ENCODE measurements at places on chromosomes 6 and 20.
A peak's percentile ranks its signal among the peaks of the same experiment; 100 is the strongest.

DNA sequence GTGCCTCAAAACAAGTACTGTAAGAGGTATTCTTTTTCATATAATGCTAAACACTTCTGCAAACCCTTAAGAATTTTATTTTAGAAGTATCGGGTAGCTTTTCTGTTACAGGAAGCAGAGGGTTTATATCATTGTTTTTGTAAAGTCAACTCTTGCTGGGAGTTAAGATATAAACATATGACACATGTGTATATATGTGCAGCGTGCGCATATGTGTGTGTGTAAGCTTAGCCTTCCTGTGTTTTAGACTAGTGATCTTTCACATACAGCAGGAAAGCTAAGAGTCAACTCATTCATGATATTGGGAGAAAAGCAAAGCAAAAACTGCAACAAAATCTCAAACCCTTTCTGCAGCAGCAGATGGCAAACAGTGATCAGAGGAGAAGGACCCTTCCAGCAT is 102.4 kb downstream of the ARID1B start:
- no peak for DNase-seq
- H3K27ac ChIP-seq = no peak overlapping the region
- no peaks in the 10 kb centered on the region for H3K4me1 ChIP-seq
- no peaks in the 10 kb centered on the region for H3K36me3 ChIP-seq
- no peaks in the 10 kb centered on the region for H3K27me3 ChIP-seq

- H3K27ac ChIP-seq = no peak overlapping the region
- H3K4me1 ChIP-seq = no peaks in the 10 kb centered on the region
- peaks cover 3% of the 10 kb centered on the region for H3K27me3 ChIP-seq
- H3K4me3 ChIP-seq = no peak overlapping the region
- no peaks in the 10 kb centered on the region for H3K36me3 ChIP-seq
- DNase-seq = no peak
Measured at GRCh38 chr6:70370496-70370895, 42.8 kb upstream of the FAM135A start.

DNA sequence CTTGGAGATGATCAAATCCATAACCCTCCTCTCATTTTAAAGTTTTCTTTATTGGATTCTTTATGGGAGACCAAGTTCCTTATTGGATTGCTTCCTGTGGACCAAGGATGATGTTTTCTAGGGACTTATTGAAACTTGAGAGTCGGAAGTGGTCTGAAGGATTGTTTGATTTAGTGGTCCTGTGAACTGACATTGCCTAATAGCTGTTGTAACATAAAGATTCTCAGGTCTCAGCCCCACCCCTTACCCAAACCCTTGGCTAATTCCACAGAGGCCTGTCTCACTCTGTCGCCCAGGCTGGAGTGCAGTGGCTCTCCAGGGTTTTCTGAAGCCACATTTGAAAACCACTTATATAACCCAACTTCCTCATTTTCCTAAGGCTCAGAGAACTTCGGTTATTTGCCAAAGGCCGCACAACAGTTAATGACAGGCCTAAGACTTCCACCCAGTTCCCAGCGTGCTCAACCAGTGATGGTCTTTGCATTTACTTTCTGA is 77.0 kb downstream of the ATXN1 start:
- no peak overlapping the region for H3K27ac ChIP-seq
- no peak for DNase-seq
- H3K4me3 ChIP-seq = no peak overlapping the region
- no peaks in the 10 kb centered on the region for H3K27me3 ChIP-seq
- H3K4me1 ChIP-seq = peaks cover 3% of the 10 kb centered on the region
- H3K36me3 ChIP-seq = no peaks in the 10 kb centered on the region

DNA sequence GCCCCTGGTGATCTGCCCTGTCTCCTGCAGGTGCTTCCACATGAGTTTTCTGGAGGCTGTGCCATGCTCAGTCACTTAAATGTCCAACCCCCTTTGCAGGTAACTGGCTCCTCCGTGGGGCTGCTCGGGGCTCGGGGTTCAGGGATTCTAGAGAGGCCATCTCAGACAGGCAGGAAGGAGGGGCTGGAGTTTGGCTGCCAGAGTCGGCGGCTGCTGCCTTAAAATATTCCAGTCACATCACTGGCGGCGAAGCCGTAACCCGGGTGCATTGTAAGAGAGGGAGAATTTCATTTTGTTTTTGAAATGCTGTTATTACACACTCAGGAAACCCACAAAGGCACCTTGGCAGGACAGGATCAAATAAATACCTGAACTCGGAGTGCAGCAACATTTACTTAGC is 212.9 kb upstream of the PMEPA1 start:
- H3K27ac ChIP-seq = no peak overlapping the region
- H3K4me1 ChIP-seq = no peaks in the 10 kb centered on the region
- H3K27me3 ChIP-seq = no peaks in the 10 kb centered on the region
- DNase-seq = no peak

GRCh38 chr20:57965441-57965840 is 255.6 kb upstream of the PMEPA1 start:
- H3K27me3 ChIP-seq = no peaks in the 10 kb centered on the region
- no peaks in the 10 kb centered on the region for H3K36me3 ChIP-seq
- no peaks in the 10 kb centered on the region for H3K4me1 ChIP-seq
- H3K4me3 ChIP-seq = no peak overlapping the region
- no peak overlapping the region for H3K27ac ChIP-seq
- no peak for DNase-seq

- no peak for DNase-seq
- H3K4me1 ChIP-seq = peaks cover 29% of the 10 kb centered on the region
- H3K27me3 ChIP-seq = no peaks in the 10 kb centered on the region
- H3K36me3 ChIP-seq = no peaks in the 10 kb centered on the region
- H3K27ac ChIP-seq = no peak overlapping the region
Measured at GRCh38 chr20:56808732-56809131, 179.6 kb downstream of the TFAP2C start.

DNA sequence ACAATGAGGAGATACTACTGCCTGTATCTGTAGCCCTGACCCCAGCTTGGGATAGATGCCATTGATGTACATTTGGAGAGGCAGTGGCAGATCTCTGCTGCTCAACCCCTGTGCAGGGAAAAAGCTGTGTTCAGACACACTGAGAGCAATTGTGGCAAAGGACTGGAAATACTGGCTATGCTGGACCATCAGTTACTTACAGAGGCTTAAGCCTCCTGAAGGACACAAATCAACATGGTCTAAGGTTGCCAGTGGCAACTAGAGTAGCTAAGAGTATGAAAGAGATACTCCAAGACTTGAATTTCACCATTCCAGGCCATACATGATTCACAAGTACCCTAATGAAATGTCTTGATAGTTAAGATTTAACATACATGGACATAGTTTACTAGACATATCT is 32.4 kb upstream of the ENPP4 start:
- no peak overlapping the region for H3K27ac ChIP-seq
- H3K27me3 ChIP-seq = no peaks in the 10 kb centered on the region
- DNase-seq = no peak
- no peaks in the 10 kb centered on the region for H3K4me1 ChIP-seq
- H3K4me3 ChIP-seq = no peak overlapping the region

DNA sequence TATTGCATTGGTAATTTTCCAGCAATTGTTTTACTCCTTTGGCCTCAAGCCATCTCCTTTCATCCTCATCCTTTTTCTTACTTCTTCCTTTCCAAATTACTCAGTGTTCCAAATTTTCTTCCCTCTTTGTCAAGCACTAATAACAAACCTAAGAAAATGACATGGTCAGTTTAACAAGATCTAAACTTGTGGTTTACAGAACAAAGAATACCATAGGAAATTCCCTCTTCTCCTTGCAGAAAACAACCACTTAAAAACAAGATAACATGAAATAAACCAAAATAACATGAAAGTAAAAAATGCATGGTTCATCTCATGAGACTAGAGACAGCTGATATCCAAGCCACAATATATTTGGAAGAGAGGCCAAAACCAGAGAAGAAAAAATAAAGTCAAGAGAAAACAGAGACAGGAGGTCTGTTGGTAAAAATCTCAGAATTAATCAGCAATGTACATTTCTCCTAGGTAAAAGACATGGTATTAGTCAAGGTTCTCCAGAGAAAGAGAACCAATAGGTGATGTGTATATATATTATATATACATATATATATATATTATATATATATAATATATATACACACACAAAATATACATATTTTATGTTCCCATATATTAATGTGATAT is 51.0 kb upstream of the SENP6 start:
- H3K4me3 ChIP-seq = no peak overlapping the region
- H3K27me3 ChIP-seq = no peaks in the 10 kb centered on the region
- no peak overlapping the region for H3K27ac ChIP-seq
- no peaks in the 10 kb centered on the region for H3K4me1 ChIP-seq
- H3K36me3 ChIP-seq = no peaks in the 10 kb centered on the region

- H3K4me3 ChIP-seq = no peak overlapping the region
- H3K27ac ChIP-seq = no peak overlapping the region
- H3K4me1 ChIP-seq = peaks cover 6% of the 10 kb centered on the region
- no peaks in the 10 kb centered on the region for H3K36me3 ChIP-seq
- H3K27me3 ChIP-seq = no peaks in the 10 kb centered on the region
- peak; percentile 23 for DNase-seq
Measured at GRCh38 chr20:46767127-46767761, 57.8 kb downstream of the SLC2A10 start.

GRCh38 chr6:100338090-100338489 is 126.6 kb downstream of the SIM1 start:
- no peak for DNase-seq
- no peak overlapping the region for H3K27ac ChIP-seq
- no peaks in the 10 kb centered on the region for H3K27me3 ChIP-seq
- no peaks in the 10 kb centered on the region for H3K36me3 ChIP-seq

DNA sequence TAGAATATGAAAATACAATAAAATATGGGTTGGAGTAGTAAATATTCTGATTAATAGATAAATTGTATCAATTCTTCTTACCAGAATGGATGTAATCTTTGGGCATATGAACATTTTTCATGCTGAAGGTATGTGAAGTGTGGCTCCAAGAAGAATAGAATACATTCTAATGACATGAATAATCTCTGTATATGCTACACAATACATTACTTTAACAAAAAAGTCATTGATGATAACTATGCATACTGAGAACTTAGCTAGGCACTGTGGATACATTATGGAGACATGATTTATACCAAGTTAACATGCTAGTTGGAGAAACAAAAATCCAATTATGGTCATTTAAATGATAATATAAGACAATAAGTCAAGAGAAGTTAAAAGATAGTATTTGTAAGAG is 62.7 kb upstream of the HDAC2 start:
- H3K36me3 ChIP-seq = no peaks in the 10 kb centered on the region
- no peak for DNase-seq
- H3K4me1 ChIP-seq = no peaks in the 10 kb centered on the region
- H3K4me3 ChIP-seq = no peak overlapping the region
- no peak overlapping the region for H3K27ac ChIP-seq

DNA sequence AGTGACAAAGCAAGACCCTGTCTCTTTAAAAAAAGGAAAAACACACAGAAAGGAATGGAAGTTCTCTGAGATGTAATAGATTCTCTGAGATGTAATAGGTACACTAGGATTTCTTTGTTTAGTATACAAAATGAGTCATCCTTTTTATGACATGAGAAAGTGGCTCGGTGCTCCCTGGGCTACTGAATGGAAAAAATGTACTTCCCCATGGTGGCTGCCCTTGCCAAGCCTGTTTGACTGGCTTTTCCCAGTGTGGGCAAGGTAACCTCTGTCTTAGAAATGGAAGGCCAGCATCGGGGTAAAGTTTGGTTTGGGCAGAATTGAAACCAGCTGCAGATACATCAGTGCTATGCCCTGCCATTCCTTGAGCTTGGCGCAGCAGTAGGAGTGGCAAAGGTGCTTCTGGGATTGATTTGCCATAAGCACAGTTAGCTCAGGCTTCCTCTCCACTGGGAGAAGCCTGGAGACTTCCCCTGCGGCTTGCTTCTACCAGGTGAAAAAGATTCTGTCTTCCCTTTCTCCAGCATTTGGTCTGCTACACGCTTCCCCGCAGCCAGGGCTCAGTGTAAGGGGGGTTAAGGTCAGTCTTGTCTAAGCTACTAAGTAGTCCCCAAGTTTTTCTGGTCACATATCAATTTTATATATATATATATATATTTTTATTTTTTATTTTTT is 24.5 kb downstream of the ARFGEF2 start:
- H3K27me3 ChIP-seq = no peaks in the 10 kb centered on the region
- peaks cover 5% of the 10 kb centered on the region for H3K36me3 ChIP-seq
- DNase-seq = peak; percentile 96
- no peak overlapping the region for H3K4me3 ChIP-seq
- H3K27ac ChIP-seq = peak overlapping the region; percentile 74

DNA sequence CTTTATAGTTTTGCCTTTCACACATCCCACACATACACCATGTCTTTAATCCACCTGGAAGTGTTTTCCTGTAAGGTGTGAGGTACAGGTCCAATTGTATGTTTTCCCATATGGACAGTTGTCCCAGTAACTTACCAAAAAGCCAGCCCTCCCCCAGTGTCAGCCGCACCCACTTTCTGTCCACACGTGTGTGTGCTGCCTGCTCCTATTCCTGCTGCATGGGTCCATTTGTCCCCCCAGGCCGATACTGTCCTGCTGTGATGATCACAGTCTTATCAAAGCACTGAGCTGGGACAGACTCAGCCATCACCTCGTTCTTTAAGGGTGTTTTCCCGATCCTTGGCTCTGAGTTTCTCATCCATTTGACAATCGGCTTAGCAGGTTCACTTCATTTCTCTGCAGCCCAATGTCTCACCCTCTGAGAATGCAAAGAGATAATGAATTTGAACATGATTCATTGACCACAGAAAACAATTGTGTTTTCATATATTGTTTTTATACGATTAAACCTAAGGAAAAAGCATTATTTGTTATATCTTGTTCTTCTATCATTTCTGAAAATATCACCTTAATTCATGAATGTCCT is 9.6 kb downstream of the VSX1 start:
- no peaks in the 10 kb centered on the region for H3K4me1 ChIP-seq
- no peaks in the 10 kb centered on the region for H3K36me3 ChIP-seq
- H3K27me3 ChIP-seq = peaks cover 8% of the 10 kb centered on the region
- no peak overlapping the region for H3K4me3 ChIP-seq

- no peaks in the 10 kb centered on the region for H3K36me3 ChIP-seq
- no peaks in the 10 kb centered on the region for H3K27me3 ChIP-seq
- peaks cover 28% of the 10 kb centered on the region for H3K4me1 ChIP-seq
- DNase-seq = no peak
- peak overlapping the region; percentile 37 for H3K27ac ChIP-seq
Measured at GRCh38 chr6:157468054-157468453, 87.1 kb downstream of the ZDHHC14 start.

DNA sequence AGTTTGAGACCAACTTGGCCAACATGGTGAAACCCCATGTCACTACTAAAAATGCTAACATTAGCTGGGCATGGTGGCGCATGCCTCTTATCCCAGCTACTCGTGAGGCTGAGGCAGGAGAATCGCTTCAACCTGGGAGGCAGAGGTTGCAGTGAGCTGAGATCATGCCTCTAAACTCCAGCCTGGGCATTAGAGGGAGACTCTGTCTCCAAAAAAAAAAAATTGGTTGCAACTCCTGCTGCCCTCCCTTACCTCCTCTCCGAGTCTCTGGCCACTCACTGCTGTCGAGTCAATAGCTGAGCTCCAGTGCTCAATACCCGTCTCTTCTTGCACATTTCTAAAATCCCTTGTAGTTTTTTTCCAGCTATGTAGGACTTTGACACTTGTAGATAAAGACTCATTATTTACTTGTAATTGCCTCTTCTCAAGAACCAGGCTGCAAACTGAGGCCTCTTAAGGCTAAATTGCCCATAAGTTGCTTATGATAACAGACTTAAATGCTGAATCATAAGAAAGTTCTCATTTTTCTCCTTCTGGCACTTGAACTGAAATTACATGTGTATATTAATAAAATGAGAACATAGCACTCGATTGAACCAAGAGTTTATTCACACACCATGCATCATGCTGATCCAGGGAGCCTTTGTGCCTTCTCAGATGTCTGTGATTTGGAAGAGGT is 13.8 kb downstream of the HECA start:
- H3K36me3 ChIP-seq = no peaks in the 10 kb centered on the region
- H3K4me1 ChIP-seq = no peaks in the 10 kb centered on the region
- H3K27ac ChIP-seq = no peak overlapping the region
- no peak overlapping the region for H3K4me3 ChIP-seq
- no peak for DNase-seq

GRCh38 chr6:132413499-132413802 is 12.2 kb upstream of the MOXD1 start:
- H3K36me3 ChIP-seq = no peaks in the 10 kb centered on the region
- no peak overlapping the region for H3K27ac ChIP-seq
- peaks cover 3% of the 10 kb centered on the region for H3K4me1 ChIP-seq
- no peak overlapping the region for H3K4me3 ChIP-seq
